ENCODE measurements at places on chromosomes 2 and 18.

DNA sequence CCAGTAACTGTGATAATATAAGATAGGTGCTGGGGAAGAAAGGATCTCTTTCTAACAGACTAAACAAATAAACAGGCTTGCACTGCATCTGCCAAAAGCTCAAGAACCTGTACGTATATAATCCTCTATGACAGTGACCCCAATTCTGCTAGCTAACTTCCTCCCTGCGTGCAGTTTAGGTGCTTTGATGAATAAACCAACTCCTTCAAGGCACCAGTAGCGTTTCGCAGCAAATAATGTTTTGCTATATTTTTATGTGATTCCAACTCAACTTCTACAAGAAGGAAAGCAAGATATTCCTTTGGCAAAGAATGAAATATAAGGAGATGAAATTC, 135.5 kb upstream of the CHAC2 start:
- no peak for DNase-seq

GRCh38 chr2:239103125-239104098, 255.5 kb downstream of the TWIST2 start:
- no peak for DNase-seq

GRCh38 chr2:61450144-61450543, 20.7 kb downstream of the USP34 start:
- no peak for DNase-seq

- no peak for DNase-seq
Measured at GRCh38 chr2:113088213-113088992, 20.6 kb downstream of the IL1F10 start.

GRCh38 chr18:8800876-8801262, 95.5 kb downstream of the MTCL1 start:
- no peak for DNase-seq

GRCh38 chr2:43763091-43763490, 10.7 kb upstream of the DYNC2LI1 start:
- no peak for DNase-seq

- DNase-seq = no peak
Measured at GRCh38 chr2:109030870-109031475, 42.0 kb upstream of the EDAR start.

- no peak for DNase-seq
Measured at GRCh38 chr2:168992026-168992425, 39.1 kb downstream of the ABCB11 start.

DNA sequence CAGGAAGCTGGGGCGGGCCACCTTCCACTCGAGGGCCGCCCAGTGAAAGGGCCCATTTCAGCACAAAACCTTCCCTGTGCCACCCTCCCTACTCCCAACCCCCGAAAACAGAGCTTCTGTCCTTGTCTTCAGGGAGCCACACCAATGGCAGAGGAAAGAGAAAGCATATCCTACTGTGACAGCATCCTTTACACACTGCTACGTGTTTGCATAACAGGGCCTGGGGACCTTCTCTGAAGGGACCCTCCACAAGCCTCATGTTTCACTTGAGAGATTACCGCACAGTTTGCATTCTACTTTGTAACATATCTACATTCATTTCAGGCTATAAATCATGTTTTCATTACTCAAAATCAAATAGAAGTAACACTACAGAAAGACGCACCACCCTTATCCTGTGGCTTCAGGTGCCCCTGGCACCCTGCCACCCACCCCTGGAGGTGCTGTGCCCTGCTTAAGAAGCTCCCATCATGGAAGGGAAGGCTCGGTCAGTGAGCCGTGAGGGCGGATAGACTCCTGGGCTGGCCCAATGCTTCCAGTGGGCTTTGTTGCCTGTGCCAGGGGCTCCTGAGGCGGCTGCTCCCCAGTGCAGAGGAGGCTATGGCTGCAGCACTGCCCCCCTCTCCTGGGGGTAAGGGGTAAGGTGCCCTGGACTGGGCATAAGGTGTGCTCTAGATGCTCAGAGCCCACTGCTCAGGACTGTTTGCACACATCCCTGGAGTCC, 52.0 kb downstream of the EIPR1 start:
- no peak for DNase-seq

Data from cortex of kidney (tissue), 1 donor.